C1 segment of cervical spinal cord (tissue), 14 donors: ENCODE measurements at places on chromosomes 3 and 15.

DNA sequence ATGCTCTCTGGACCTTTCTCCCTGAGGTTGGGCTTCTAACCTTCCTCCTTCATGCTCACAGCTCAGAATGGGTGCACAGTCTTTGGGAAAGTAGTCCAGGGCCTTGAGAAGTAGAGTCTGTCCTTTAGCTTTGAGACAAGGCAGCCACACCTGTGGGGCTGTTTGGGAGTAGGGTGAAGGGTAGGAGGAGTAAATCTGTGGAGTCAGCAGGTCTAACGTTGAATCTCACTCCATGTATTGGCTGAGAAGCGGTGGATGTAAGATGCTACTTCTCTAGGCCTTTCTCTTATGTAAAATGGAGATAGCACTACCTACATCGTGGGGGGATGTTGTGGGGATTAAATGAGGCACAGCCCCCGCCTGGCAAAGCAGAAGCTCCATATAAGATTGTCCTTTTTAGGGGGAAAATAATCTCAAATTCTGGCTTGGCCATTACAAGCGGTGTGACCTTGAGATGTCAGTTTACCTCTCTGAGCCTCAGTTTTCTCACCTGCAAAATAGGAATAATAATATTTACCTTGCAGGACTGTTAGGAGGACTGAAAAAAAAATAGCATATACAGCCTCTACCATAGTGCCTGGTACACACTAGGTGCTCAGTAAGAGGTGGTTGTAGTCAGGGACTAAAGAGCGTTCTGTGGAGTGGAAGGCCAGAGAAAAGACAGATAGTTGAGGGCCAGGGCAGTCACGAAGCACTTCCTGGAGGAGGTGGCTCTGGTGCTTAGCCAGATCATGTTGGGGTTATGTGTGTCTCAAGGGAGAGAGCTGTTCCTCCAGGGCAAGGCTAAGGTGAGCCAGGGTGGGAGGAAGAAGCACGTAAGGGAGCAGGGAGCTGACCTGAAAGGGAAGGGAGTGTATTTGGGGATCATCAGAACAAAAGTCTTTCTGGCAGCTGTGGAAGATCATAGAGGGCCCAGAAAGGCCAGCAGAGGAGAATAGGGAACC is 82.8 kb upstream of the MRPS22 start:
- DNase-seq: no peak

DNA sequence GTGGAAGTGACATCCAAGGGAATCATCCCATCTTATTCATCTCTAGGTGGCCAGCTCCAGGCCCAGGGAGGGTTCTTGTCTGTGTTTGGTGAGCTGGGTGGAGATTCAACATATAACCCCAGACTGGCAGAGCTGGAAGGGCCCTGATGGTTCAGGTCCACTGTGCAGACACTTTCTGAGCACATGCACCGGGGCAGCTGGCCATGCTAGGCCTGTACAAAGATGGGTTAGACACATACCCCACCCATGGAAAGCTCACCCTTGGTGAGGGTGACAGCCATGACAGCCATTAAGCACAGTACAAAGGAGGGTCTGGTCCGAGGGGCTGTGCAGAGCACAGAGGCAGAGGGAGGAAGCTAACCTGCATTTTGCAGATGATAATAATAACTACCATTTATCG is 100.4 kb downstream of the CORO2B start:
- DNase-seq: no peak

DNA sequence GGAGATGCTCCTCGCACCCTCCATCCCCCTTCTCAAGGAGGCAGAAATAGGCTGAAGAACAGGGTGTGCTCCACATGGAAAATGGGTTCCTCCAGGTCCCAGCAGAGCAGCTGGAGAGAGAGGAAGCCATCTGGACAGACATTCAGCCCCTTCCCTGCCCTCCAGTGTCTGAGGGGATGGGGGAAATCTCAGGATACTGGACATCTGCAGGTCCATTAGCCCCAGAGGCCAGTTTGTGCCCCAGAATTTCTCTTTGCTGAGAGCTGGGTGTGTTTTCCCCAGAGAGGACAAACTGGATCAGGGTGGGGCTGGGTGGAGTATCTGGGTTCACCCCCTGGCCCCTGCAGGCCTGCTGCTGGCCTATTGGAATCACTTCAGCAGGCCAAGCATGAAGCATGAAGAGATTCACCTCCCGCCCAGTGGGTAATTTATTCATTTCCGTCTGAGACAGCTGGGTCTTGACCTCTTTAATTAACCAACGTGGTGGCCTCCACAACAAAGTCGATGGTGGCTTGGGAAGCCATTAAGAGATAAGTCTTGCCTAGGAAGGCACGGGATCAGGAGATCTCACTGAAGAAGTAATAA is 4.6 kb downstream of the FAM3D start:
- no peak for DNase-seq

DNA sequence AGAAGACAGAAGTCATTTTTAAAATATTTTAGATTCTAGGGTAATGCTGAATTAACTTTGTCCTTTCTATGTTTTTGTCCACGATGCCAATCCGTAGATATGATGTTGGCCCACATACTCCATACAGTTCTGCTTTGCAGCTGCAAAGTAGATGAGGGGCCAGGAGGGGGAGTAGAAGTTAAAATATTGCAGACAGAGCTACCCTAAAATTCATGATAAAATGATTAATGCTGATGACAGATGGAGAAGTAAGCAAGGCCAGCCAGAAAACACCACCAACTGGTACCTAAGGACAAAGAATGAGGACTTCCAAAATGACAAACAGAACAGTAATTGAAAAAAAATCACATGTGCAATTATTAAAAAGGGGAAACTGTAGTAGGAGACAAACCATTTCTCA is 756.6 kb upstream of the ARPP21 start:
- DNase-seq: no peak

GRCh38 chr15:56772868-56773639 is 39.7 kb upstream of the ZNF280D start:
- no peak for DNase-seq

- no peak for DNase-seq
Observed at GRCh38 chr3:114941626-114942309, 205.3 kb downstream of the ZBTB20 start.

DNA sequence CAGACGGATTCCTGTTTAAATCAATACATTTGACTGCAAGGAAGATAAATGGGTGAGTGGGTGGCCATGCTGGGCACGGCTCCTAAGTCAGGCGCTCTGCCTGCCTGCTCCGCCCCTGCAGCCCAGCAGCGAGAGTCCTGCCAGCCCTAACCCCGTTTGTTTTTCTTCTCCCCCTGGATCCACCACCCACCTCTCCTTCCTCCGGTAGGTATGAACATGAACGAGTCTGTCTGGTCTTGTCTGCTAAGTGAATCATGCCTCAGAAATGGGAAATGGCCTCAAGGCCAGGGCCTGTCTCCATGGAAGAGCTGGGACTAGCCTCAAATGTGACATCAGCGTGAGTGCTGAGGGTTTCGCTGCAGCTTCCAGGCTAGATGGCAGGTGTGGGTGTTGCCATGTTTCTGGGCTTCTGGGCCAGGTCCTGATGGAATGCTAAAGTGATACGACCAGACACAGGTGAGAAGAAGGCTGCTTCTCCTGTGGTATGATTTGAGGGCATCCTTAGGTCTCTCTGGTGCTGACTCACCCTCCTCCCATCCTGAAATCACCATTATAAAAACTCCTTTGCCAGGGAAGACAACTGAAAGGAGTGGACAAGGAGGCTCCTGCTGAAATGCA is 5.6 kb upstream of the FEM1B start:
- peak; percentile 40 for DNase-seq
